ENCODE measurements at places on chromosomes 12 and 14.
A peak's percentile ranks its signal among the peaks of the same experiment; 100 is the strongest.

DNA sequence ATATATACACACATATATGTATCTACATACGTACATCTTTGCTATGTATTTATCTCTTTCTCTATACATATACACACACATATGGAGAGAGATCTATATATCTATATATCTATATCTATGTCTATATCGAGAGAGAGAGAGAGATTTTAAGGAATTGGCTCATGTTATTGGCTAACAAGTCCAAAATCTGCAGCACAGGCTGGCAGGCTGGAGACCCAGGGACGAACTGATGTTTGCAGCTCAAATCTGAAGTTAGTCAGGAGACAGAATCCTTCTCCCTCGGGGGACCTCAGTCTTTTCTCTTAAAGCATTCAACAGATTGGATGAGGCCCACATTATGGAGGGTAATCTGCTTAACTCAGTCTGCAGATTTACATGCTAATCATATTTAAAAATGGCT lies 40.7 kb upstream of the DACT1 start:
- no peak for DNase-seq

DNA sequence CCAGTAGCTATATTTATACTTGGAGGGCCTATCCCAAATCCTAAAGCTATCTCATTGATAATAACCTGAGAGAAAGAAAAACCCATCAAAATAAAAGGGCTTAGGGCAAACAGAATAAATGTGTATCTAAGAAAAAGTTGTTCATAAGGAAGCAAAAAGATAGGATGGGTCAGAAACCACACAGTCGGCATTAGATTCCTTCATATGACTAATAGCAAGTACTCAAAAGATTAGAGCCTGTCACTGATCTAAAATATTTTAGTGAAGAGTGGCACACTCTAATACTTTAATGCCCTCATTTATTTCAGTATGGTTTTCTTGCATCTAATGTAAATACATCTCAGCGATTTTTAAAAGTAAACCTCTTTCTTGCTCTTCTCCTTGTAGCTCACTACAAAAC lies 17.1 kb upstream of the NAV3 start:
- DNase-seq: no peak

GRCh38 chr12:104372721-104373335 lies 69.3 kb downstream of the EID3 start:
- no peak for DNase-seq

GRCh38 chr12:49942921-49943624 lies 7.5 kb upstream of the AQP2 start:
- DNase-seq: no peak

GRCh38 chr12:62744551-62744950 lies 190.4 kb downstream of the PPM1H start:
- DNase-seq: peak; percentile 28

All from CD4-positive, alpha-beta T cell treated with Interferon alpha-2 for 1 hour (primary cell).